T-cell (primary cell): ENCODE measurements at places on chromosomes 12 and 14.
A peak's percentile ranks its signal among the peaks of the same experiment; 100 is the strongest.

GRCh38 chr14:52422650-52423356 lies 108.7 kb downstream of the PTGER2 start:
- DNase-seq = no peak

DNA sequence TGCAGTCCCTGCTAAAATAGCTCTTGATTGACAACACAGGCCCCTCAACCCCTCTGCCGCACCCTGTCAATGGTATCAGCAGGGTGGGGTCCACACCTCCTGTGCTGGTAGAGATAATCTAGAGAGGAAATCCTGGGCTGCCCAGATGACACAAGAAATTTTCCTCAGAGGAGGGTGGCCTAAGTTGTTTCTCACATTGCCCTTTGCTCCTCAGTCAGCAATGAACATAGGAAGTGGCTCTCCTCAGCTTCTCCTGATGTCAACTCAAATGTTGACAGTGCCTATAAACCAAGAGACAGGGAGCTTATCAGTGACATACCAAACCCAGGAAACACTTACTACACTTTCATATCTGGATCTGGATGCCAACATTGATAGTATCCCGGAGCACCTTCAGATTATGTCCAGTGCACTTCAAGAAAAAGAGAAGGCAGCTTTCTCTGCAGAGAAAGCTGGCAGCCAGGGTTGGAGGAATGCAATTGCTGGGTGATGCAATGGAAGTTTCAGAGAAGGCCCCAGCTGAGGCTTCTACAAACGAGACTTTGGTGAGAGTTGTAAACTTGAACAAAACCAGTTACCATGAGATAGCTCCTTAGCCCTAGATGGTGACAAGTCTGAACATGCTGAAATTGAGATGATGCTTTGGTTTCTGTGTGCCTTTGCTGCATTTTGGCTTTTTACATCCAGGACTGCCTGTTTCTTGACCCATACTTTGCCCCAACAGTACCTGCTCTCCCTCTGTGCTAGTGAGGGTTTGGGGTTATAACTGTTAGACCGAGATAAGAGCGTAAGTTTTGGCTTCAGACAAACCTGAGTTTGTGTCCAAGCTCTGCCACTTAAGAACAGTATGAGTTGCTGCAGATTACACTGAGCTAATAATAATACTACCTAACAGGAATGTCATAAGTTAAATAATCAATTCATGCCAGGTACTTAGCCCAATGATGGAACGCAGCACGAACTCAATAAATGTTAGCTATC lies 183.5 kb downstream of the NUAK1 start:
- DNase-seq = no peak

- DNase-seq = peak; percentile 75
Measured at GRCh38 chr12:96193725-96194575, at the start of gene ELK3. Gene ELK3 (plus strand): TSS chr12:96194375.

DNA sequence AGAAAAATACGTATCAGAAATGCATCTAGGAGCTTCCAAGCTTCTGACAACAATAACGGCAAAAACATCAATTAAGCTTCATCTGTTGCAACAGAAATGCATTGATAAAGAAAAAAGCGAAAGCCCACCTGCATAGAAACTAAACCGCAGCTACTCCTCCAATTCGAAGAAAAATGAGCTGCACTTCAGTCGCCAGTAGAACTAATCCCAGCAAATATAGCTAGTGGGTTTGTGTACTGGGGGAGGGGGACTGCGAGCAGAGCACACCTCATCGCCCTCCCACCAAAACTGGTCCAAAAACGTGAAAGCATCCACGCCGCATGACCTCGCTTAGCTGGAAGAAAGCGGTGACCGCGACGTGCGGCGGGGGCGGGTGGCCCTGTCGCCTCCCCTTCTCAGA lies 1.2 kb downstream of the SLC35F4 start:
- no peak for DNase-seq

GRCh38 chr14:56490379-56490778 lies 89.2 kb upstream of the TMEM260 start:
- DNase-seq = no peak

- no peak for DNase-seq
Measured at GRCh38 chr12:32107359-32108267, 966 bp downstream of the BICD1 start.

- DNase-seq = no peak
Measured at GRCh38 chr14:50562841-50563240, 2.9 kb downstream of the ATL1 start.

GRCh38 chr12:115828168-115828567 lies 449.3 kb downstream of the MED13L start:
- DNase-seq = no peak

GRCh38 chr14:85401384-85401783 lies 128.6 kb upstream of the FLRT2 start:
- no peak for DNase-seq
